ENCODE measurements at places on chromosomes 7 and 10.

DNA sequence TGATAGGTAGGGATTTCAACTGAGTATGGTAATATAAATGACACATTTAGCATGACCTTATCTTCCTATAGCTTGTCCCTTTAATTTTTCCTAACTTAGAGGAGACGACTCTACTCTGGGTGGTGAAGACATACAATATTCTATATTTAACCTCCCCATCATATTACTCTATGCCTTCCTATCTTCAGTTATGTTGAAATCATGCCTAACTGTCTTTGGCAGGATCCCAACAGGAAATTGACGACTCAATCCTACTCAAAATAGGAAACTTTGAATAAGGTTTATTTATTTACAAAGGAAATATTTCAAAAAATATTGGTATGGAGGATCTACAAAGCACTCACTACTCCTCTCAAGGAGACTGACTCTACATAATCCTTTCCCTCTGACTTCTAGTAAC is 24.1 kb upstream of the SEMA3A start:
- no peak for DNase-seq

DNA sequence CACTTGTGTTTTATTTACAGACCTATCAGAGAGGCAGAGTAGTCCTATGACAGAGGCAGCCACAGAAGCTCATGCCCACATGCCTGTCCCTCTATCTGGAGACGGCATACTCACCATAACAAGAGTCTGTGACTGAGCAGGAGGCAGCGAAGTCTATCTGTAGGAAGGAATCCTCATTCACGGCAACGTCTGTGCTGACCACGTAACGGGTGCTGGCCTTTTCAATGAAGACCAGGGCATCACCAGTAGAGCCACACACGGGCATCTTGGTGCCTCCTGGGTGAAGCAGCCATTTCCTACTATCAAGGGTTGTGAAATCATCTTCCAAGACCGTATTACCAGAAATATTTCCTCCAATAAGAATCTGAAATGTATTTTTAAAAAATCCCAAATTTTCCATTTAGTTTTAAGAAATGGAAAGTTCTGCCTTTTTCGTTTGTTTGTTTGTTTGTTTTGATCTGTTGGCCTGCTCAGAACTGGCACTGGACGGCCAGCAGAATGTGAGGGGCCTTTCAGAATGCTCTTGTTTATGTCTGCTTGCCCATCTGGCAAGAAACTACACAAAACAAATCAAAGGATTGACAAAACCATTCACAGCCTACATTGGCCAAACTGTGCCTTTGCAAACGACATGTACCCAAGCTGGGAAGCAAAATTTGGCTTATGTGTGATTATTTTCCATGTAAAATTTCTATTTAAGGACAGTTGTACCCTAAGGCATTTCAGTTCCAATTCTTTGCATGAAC is 93.1 kb upstream of the SLC26A5 start:
- DNase-seq: no peak

DNA sequence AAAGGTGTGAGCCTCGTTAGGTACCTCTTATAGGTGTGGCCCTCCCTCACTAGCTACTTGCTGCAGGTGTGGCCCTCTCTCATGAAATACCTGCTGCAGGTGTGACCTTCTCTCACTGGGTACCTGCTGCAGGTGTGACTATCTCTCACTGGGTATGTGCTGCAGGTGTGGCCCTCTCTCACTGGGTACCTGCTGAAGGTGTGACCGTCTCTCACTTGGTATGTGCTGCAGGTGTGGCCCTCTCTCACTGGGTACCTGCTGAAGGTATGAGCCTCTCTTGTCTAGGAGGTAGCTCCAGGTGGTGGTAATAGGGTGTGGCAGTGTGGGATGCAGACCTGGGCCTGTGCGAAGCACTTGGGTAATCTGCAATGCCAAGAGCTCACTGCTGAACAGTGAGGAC is 170.7 kb upstream of the PLPP4 start:
- no peak for DNase-seq

- DNase-seq: no peak
Observed at GRCh38 chr7:82167558-82168314, 275.8 kb downstream of the CACNA2D1 start.

DNA sequence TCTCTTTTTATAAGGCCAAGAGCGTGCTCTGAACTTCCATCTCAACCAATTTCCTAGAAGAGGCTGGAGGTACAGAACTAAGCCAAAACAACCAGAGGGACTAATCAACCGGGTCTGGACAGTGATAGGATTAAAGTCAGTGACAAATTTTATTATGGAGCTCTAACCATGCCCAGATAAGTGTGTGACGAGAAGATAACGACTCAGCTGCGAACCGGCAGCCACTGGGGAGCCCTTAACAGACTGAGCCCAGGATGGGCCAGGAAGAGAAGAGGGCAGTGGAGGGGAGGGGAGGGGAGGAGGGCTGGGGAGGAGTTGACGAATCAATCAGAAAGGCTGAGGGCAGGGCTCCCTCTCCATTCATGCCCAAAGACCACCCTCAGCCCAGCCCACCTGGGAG is 119.9 kb downstream of the PLXNA4 start:
- DNase-seq: no peak

- no peak for DNase-seq
Observed at GRCh38 chr10:76922666-76923065, 714.9 kb downstream of the KCNMA1 start.

GRCh38 chr7:7315851-7316250 is 133.5 kb downstream of the C1GALT1 start:
- no peak for DNase-seq

DNA sequence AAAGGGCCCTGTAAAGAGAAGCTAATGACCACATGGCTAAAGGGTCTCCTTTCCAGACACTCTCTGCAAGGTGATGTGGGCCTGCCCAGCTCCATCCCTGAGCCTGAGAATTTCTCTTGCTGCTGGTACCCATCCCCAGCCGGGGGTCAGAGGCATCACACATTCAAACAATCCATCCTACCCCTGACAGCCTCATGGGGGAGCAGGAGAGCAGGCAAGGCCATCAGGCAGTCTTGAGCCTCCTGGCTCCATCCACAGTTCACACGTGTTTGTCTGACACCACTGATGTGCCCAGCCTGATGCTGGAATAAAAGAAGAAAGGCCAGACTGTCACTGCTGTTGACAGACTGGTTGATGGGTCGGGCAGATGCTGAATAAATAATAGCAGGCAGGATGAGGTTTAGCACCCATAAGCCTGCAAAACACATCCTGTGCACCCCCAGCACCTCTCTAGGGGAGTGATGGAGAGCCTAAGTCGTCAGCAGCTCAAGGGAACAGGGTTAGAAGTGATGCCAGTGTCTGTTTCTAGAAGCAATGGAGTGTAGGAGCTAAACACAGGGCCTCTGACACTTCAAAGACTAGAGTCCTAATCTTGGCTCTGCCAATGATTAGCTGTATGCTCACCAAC is 43.5 kb downstream of the TLL2 start:
- peak; percentile 71 for DNase-seq

DNA sequence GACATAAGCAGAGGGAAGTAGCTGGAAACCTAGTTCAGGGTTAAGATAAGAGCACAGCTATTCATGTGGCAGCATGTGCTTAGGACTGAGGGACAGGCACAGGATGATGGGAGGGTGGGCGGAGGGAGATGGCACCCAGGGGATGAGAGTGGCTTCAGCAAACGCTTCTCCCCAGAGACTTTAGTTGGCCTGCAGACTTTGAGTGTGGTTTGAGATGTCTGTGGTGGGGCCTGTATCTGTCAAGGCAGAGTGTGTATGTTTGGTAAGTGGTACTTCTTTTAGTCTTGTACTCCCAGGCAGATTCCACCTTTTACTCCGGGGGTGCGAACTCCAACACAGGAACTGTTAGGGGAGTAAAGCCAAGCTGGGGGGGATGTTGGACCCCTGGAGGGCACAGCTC is 88.9 kb downstream of the WDFY4 start:
- no peak for DNase-seq

DNA sequence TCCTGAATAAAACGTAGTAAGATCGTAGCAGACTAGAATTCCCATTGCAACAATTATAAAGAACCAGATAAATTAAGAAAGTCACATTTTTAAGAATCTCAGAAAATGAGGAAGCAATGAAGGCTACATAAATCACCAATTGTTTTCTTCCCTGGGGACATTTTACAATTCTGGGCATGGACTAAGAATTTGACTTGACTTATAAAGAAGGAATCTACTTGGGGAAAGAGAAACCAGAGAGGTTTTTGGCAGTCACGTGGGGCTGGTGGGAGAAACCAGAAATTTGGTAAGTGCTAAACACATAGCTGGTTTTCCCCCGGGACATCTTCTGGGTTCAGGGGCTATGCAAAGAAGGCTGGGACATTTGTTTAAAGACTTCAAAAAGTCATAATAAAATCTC is 109.8 kb upstream of the IL6 start:
- DNase-seq: no peak

DNA sequence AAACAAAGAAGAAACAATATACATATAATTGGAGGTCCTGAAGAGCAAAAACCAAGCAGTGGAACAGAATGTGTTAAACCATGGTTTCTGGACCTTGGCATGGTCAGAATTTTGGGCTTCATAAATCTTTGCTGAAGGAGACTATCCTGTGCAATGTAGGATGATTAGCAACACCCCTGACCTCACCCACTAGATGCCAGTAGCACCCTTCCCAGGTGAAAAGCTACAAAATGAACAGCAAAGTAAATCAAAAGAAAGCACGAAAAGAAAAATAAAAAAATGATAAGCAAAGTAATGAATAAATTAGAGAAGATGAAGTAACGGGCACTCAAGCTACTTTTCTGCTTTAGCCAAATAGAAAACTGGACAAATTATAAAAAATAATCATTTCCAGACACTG is 19.2 kb upstream of the ZPBP start:
- no peak for DNase-seq

DNA sequence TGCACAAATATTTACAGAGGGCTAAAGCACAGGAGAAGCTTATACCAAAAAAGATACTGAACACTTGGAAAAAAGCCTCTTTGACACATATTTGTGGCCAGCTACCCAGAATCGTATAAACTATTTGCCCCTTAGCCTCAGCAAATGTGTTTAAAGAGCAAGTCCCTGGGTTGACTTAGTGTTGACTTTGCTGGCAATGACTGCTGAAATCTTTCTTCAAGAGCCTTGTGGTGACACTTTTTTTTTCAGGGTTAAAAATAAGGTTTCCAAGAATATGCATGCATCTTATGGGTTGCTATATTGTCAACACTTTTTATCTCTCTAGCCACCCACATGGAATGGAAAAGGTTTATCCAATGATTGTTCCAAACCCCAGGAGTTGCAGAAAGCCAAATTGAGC is 14.9 kb upstream of the PLEKHS1 start:
- no peak for DNase-seq
